Hematopoietic multipotent progenitor cell (in vitro differentiated cells): ENCODE measurements at places on chromosomes 4 and X.

- no peak for DNase-seq
Measured at GRCh38 chrX:107563824-107564223, 64.5 kb upstream of the PRPS1 start.

- DNase-seq, result no peak
Measured at GRCh38 chr4:146222313-146222712, 8.0 kb downstream of the REELD1 start.

GRCh38 chr4:55181010-55182005, 55.9 kb upstream of the KDR start:
- DNase-seq, result no peak

DNA sequence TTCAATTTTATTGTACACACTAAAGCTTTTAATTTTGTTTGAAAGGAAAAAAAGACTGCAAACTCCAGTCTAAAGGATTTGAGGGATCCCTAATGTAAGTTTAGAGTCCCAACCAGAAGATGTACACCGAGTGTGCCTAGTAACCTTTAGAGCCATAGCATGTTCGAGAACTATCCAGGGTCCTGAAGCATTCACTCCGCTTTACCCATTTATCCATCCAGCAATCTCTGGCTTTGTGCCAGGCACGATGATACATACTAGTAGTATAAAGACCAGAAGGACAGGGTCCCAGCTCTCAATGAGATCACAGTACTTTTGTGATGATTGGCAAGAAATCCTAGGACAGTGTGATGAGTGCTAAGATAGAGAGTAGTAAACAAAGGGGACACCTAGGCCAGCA, 168.7 kb downstream of the STK32B start:
- DNase-seq, result no peak

GRCh38 chr4:38060829-38061431, 100.7 kb downstream of the PTTG2 start:
- DNase-seq, result no peak

DNA sequence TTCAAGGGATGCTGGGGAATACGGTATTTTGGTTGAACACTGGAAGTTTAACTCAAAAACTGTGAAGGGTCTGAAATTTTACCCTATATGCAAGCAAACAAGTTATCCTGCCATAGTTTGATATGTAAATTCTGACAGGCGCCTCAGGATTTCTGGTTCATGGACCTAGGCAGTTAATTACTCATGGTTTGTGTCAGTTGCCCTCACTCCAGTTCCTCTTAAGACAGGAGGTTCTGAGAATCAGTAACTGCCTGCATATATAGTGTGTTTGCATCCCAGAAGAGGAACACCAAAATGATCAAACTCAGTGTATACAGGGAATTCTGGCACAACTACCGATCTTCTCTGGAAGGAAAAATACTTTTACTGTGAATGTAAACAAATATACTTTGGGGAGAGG, 360.4 kb upstream of the NWD2 start:
- no peak for DNase-seq

DNA sequence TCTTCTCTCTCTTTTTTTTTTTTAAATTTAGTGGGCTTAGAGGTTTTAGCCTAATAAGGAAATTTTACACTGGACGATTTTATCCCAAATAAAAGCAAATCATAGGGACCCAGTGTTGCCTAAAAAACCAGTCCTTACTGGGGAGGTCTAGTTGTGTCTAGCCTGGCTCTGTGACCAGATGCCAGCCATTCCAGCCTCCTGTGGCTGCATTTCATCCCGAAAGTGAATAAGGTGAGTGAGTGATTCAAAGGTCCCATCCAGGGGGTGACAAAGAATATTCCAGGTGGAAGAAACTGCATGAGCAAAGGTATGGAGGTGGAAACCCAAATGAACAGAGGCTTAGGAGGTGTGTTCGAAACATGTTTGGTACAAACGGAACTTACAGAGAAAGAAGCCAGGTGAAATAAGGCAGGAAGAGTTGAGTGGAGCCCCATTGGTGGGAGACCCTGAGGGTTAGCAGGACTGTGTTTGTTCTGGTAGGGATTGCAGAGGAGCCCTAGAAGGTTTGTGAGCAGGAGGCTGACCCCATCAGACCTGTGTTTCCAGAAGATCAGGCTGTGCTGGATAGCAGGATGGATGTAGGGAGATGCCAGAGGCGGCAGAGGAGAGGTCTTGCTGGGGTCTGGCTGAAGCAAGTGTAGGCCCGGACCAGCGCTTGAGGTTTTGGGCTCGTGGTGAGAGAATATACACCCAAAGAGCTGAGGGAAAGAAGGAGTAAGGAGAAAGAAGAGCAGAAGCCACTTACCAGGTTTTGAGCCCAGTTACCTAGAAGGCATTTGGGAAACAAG, 31.6 kb downstream of the PTTG2 start:
- no peak for DNase-seq

DNA sequence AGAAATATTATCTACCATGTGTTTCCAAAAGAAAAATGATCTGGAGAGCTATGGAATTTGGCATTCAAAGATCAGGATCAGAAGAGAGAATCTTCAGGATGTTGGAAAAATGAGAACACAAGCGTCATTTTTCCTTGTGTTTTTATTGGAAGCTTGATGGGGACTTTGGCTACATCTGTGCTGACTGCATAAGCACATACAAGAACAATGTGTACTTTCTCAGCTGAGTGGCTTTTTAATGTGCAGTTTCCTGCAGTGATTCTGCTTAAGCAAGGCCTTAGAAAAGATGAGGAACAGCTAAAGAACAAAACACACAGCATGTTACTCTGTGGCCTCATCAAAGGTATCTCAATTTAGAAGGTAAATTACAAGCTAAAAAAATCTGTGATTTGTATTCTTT, 1039.9 kb downstream of the GLUD2 start:
- DNase-seq, result no peak

GRCh38 chrX:40947276-40947675, 138.0 kb upstream of the USP9X start:
- no peak for DNase-seq

GRCh38 chrX:39982948-39983347, 114.8 kb downstream of the BCOR start:
- DNase-seq, result no peak

GRCh38 chr4:182872886-182873285, 44.3 kb downstream of the DCTD start:
- no peak for DNase-seq

DNA sequence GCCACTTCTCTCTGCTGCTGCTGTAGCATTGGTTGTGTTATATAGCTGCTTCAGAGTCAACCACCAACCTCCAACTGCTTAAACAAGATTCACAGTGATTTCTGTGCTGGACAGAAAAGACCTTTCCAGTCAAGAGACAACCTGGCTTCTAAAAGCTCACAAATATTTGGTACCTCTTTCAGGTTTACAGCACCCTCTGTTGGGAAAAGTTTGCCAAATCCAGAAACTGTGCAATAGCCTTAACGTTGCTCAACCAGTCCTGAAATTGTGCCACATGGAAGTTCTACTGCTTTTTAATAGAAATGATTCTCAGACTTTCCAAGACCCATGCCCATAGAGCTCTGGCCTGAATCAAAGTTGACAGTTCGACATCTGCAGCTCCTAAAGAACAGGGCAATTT, 842.1 kb upstream of the HTR2C start:
- no peak for DNase-seq

- no peak for DNase-seq
Measured at GRCh38 chrX:148722966-148723365, 222.5 kb downstream of the AFF2 start.

DNA sequence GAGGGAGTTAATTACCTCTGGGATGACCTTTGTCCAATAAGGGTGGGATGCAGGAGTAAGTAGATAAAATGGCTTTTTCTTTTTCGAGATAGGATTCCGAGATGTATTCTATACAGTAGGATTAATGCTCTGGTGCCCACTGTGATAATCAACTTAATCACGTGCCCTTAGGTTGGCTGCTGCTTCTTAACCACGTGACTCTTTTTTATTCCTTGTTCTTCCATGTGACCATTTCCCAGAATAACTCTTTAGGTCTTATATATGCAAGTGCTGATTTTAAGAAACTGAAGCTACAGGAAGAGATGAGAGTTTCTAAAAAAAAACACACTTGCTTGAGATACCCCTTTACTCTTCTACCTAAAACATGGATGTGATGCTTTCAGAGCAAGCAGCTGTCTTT, 1628.9 kb downstream of the PCDH7 start:
- no peak for DNase-seq

DNA sequence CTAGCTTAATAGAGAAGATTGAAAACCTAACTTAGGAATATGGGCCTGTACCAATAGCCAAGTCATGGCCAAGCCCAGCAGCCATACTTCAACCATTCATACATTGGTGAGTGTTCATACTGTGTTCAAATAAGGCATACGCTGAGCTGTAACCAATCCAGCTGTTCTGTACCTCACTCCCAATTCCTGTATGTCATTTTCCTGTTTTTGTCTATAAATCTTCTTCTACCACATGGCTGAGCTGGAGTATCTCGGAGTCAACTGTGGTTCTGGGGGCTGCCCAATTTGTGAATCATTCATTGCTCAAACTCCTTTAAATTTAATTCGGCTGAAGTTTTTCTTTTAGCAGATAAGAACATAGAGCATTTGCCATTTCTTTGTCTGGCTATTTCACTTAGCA, 195.3 kb upstream of the ANKRD50 start:
- DNase-seq, result no peak

GRCh38 chr4:1411436-1412375, 5.5 kb upstream of the NKX1-1 start:
- DNase-seq, result no peak

DNA sequence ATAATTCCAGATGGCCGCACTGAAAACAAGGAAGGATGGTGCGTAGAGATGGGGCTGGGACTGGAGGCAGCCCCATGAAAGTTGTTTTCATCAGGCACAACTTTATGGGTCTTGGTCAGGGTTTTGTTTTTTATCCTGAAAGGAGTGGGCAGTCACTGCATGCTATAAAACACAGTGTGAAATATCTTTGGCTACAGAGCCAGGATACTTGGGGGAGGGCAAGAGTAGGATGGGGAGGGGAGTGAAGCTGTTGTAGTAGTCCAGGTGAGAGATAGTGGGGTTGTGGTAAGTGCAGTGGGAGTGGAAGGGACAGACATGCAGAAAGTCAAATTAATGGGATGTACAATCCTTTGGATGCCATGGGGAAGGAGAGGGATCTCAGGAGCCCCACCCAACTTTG, 56.5 kb downstream of the PTTG2 start:
- no peak for DNase-seq
